ENCODE measurements at places on chromosomes 4 and X. TPM values are rescaled to one million over a fixed set of nuclear protein-coding genes. Genes with fewer than 3 reads are reported as not detected.
A peak's percentile ranks its signal among the peaks of the same experiment; 100 is the strongest.

GRCh38 chrX:153732401-153732800 lies 7.7 kb downstream of the ABCD1 start:
- DNase-seq = peak; percentile 19

DNA sequence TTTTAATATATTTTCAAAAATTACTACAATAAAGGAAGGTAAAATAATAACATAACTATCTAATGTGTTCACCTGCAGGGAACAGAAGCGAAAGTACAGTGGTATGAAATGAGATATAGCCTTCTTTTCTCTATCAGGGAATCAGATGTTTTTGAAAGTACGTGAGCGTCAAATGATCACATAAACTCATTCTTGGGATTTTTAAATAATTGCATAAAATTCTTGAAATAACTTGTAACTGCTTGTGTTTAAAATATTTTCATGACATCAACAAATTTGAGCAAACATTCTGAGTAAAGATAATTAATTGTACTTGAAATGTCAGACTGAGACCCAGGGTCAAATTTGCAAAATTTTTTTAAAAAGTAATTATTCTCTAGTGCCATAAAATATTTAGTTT lies 193.5 kb upstream of the NEIL3 start:
- DNase-seq = no peak

- no peak for DNase-seq
Observed at GRCh38 chrX:39678914-39679313, 418.8 kb downstream of the BCOR start.

GRCh38 chrX:103554687-103555424 lies 30.5 kb upstream of the TCEAL4 start:
- no peak for DNase-seq

- no peak for DNase-seq
Observed at GRCh38 chr4:123284168-123284567, 112.4 kb upstream of the SPRY1 start.

DNA sequence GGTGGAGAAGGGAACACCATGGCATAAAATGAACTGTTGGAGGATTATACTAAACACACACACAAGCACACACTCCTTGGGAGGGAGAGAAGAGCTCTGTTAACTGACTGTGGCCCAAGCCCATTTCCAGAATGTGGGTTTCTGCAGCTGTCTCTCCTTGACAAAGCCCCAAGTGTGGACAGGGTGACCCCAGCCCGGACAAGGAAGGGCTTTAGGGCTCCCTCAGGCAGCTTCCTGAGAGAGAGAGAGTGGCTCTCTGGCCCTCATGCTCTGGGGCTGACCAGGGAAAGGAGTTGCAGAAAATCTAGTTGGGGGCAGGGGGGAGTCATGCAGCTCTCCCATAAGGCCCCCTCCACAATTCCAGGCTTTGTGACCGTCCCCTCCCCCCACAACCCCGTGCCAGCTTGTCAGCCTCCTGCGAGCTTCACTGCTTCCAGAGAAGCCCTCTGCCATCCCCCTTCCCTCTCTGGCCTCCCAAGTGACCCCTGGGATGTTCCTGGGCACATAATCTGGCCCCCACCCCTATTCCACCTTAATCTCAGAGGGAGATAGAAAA lies 590 bp downstream of the ARHGEF9 start:
- no peak for DNase-seq

GRCh38 chrX:104712515-104712914 lies 146.5 kb downstream of the IL1RAPL2 start:
- DNase-seq = no peak

DNA sequence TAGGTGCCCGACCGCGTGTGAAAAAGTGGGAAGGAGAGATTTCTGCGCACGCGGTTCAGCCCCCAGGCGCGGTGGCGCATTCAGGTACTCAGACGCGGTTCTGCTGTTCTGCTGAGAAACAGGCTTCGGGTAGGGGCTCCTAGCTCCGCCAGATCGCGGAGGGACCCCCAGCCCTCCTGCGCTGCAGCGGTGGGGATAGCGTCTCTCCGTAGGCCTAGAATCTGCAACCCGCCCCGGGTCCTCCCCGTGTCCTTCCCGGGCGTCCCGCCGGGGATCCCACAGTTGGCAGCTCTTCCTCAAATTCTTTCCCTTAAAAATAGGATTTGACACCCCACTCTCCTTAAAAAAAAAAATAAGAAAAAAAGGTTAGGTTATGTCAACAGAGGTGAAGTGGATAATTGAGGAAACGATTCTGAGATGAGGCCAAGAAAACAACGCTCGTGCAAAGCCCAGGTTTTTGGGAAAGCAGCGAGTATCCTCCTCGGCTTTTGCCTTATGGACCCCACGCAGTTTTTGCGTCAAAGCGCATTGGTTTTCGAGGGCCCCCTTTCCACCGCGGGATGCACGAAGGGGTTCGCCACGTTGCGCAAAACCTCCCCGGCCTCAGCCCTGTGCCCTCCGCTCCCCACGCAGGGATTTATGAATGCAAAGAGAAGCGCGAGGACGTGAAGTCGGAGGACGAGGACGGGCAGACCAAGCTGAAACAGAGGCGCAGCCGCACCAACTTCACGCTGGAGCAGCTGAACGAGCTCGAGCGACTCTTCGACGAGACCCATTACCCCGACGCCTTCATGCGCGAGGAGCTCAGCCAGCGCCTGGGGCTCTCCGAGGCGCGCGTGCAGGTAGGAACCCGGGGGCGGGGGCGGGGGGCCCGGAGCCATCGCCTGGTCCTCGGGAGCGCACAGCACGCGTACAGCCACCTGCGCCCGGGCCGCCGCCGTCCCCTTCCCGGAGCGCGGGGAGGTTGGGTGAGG lies 3.7 kb downstream of the SHOX start:
- no peak for DNase-seq

The SLC10A3 gene
- total RNA-seq = 13.8 TPM

The SMR3B gene
- total RNA-seq = not detected

The ADAMTS3 gene
- 0.75 TPM for total RNA-seq

The MAP7D2 gene
- total RNA-seq = 0.19 TPM

The AFM gene
- total RNA-seq = not detected

Measured in cardiac septum (tissue), 1 donor.